ENCODE measurements at places on chromosomes 12 and 14. TPM values are rescaled to one million over a fixed set of nuclear protein-coding genes. Genes with fewer than 3 reads are reported as not detected.
A peak's percentile ranks its signal among the peaks of the same experiment; 100 is the strongest.

KRT73 gene
- not detected for total RNA-seq

CAND1 gene
- 134 TPM for total RNA-seq

DNA sequence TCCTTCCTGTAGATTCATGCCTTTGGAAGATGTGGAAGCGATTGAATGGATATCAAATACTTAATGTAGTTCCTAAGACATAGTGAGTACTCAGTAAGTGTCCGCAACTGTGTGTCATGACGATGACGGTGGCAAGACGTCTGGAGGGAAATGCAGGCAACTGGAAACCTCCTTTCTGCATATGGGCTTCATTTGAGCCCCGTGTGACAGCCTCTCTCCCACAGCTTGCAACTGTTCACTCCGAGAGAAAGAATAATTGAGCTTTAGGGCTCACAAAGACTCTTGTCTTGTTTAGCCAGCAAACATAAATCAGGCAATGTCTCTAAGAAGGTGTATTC, 6.9 kb downstream of the CFAP251 start:
- no peaks in the 10 kb centered on the region for H3K27me3 ChIP-seq
- DNase-seq, result no peak
- H3K27ac ChIP-seq, result peak overlapping the region; percentile 95
- H3K36me3 ChIP-seq, result peaks cover 4% of the 10 kb centered on the region
- peaks cover 33% of the 10 kb centered on the region for H3K4me1 ChIP-seq
- no peak overlapping the region for H3K4me3 ChIP-seq

DNA sequence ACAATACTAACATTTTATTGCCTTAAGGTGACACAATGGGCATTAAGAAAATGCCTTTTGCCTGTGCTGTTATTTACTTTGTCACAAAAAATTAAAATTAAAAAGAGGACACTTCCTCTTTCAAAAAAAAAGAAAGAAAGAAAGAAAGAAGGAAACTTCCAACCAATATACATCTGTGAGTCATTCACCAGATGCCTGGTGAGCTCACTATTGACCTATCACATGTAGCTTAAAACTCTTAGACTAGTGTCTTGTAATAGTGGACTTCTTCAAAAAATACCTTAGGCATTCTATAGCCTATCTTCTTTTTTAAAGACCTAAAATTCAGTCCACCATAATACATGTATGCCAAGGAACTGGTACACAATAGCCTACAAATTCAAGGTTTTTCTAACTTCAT, 4.9 kb upstream of the SOX5 start:
- no peak for DNase-seq
- no peaks in the 10 kb centered on the region for H3K36me3 ChIP-seq
- no peak overlapping the region for H3K27ac ChIP-seq
- peaks cover 9% of the 10 kb centered on the region for H3K4me1 ChIP-seq
- H3K27me3 ChIP-seq, result peaks cover 28% of the 10 kb centered on the region

- no peak overlapping the region for H3K4me3 ChIP-seq
Measured at GRCh38 chr12:54870617-54871016, 16.3 kb downstream of the MUCL1 start.

DNA sequence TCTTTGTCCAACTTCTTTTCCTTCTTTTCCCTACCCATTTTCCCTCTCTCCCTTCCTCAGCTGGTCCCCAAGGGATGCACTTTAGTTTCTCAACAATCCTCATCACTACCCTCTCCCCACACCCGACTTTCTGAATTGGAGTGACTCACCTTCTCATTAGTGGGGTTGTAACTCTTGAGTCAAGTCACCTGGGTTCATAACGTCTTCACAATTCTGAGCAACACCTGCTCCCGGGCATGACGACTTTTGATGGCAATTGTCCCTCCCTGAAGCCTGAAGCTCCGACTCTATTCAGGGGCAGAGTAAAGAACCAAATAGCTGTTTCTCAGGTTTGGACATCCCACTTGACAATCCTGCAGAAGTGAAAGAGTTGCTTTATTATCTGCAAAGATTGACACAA, 82.7 kb upstream of the OTX2 start:
- DNase-seq, result no peak
- H3K27ac ChIP-seq, result no peak overlapping the region
- peaks cover 21% of the 10 kb centered on the region for H3K27me3 ChIP-seq
- no peaks in the 10 kb centered on the region for H3K4me1 ChIP-seq
- H3K36me3 ChIP-seq, result no peaks in the 10 kb centered on the region

- no peaks in the 10 kb centered on the region for H3K27me3 ChIP-seq
- no peak overlapping the region for H3K27ac ChIP-seq
- DNase-seq, result no peak
- H3K4me1 ChIP-seq, result no peaks in the 10 kb centered on the region
Measured at GRCh38 chr14:43956741-43957140, 550.3 kb downstream of the FSCB start.

Measured in SJSA1 (cell line).